ENCODE measurements at places on chromosomes 11 and 22. TPM values are rescaled to one million over a fixed set of nuclear protein-coding genes. Genes with fewer than 3 reads are reported as not detected.

GRCh38 chr22:33049119-33049729 is 9.0 kb downstream of the SYN3 start:
- peak; percentile 67 for ATAC-seq

- no peak for ATAC-seq
Measured at GRCh38 chr22:19961201-19961580, 19.6 kb upstream of the TXNRD2 start.

- no peak for ATAC-seq
Measured at GRCh38 chr11:78171951-78172350, 16.5 kb downstream of the KCTD21 start.

DNA sequence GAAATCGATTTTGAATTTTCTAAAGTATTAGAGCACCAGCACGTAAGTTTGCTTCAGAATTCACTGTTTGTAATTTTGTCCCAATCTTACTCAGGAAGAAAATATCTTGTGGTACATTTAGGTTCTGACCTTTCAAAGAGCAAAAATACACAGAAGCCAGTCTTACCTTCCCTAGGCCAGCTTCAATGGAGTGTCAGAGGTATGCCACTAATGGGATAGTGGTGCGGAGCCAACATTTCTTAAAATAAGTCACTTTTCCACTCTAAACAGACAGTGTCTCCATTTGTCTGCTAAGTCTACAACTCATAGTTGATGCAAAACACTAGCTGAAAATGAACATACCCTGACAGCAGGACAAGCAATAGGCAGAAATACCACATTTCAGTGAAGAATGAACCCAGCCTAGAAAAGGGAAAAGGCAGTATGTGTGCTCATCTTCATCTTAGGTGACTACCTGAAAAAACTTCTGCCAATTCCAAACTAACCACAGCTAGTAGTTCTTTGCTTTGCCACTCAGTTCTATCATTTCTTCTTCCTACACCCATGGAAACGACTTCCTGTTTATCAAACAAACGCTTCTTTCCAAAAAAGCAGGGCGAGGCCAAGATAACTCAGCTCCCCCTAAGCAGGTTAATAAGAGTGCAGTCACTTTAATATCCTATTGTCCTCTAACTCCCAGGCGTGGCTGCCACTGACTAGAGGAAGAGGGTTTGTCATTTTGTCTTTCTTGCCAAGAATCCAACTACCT is 94.0 kb upstream of the APOA1 start:
- ATAC-seq, result peak; percentile 91

GRCh38 chr22:38649841-38650522 is 6.2 kb downstream of the FAM227A start:
- peak; percentile 64 for ATAC-seq

- ATAC-seq, result peak; percentile 64
Measured at GRCh38 chr11:46071091-46071490, 50.2 kb downstream of the PHF21A start.

GRCh38 chr11:62542750-62543567 is 3.6 kb downstream of the AHNAK start:
- ATAC-seq, result peak; percentile 50

DNA sequence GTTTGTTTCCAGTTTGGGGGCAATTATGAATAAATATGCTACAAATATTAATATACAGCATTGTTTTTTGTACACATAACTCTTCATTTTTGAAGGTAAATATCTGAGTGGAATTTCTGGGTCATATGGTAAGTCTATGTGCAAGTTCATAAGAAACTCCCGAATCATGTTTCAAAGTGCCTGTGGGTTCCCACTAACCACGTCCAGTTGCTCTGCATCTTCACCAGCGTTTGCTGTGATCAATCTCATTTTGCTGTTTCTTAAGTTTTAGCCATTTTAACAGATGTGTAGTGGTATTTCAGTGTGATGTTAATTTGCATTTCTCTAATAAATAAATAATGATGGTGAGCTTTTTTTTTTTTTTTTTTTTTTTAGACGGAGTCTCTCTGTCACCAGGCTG is 14.2 kb upstream of the CSRP3 start:
- ATAC-seq, result no peak

- no peak for ATAC-seq
Measured at GRCh38 chr22:19668748-19669147, 45.6 kb upstream of the SEPTIN5 start.

DNA sequence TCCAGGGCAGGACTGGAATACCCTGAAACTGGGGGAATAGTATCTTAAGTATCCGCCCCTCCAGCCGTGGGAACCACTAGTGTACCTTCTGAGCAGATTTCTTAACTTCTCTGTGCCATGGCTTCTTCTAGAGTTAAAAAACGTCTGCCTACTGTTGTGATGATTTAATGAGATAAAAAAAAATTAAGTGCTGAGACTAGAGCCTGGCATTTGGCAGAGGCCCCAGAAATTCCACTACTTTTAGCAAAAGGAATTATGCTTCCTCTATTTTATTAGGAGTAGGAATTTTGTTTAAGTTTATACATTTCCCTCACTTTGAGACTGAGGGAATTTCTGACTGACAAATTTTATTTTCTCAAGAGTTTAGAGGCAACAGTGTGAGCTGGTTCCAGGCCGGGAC is 371.2 kb upstream of the B3GAT1 start:
- no peak for ATAC-seq

- no peak for ATAC-seq
Measured at GRCh38 chr22:22226448-22227187, 18.0 kb upstream of the VPREB1 start.

The SLC29A2 gene
- 3.6 TPM for total RNA-seq

The GDPD4 gene
- total RNA-seq, result not detected

The SCN2B gene
- 0.32 TPM for total RNA-seq
